Type B pancreatic cell (in vitro differentiated cells): ENCODE measurements at places on chromosomes 11 and 22.

- no peaks in the 10 kb centered on the region for H3K36me3 ChIP-seq
- H3K4me3 ChIP-seq: no peak overlapping the region
- H3K27me3 ChIP-seq: no peaks in the 10 kb centered on the region
- no peak for DNase-seq
Measured at GRCh38 chr11:59862252-59862651, 4.0 kb downstream of the TCN1 start.

- H3K36me3 ChIP-seq: no peaks in the 10 kb centered on the region
- no peak overlapping the region for H3K4me3 ChIP-seq
- H3K4me1 ChIP-seq: no peaks in the 10 kb centered on the region
Measured at GRCh38 chr11:8577791-8578581, 16.0 kb downstream of the STK33 start.

- DNase-seq: no peak
- peaks cover 31% of the 10 kb centered on the region for H3K27me3 ChIP-seq
- H3K27ac ChIP-seq: no peak overlapping the region
- H3K36me3 ChIP-seq: no peaks in the 10 kb centered on the region
- H3K4me3 ChIP-seq: no peak overlapping the region
Measured at GRCh38 chr11:32053151-32053888, 37.6 kb upstream of the RCN1 start.

- DNase-seq: no peak
- H3K27ac ChIP-seq: no peak overlapping the region
- H3K27me3 ChIP-seq: peaks cover 2% of the 10 kb centered on the region
- no peaks in the 10 kb centered on the region for H3K36me3 ChIP-seq
Measured at GRCh38 chr11:100682247-100682969, 4.7 kb upstream of the ARHGAP42 start.

DNA sequence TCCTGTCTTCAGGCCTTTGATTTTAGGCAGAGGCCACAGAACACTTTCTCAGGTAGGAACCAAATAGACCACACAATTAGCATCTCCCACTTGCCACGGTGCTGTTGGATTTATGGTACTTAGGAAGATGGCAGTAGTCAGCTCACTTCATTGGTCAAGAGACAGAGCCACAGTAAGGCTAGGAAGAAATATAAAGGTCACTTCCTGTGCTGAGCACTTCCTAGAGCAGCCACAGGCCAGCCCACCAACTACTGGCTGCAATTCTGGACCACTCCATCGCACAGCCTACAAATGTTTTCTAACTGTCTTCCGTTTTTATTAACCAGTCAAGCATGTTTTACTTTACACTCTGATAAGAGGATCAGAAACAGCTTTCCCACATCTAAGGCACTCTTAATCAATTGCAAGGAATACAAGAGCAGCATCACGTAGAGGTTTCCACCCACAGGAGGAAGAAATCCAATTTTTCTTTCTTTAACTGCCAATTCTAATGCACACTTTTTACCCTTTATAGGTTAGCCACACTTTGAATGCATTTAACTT is 54.7 kb downstream of the ABTB2 start:
- peaks cover 66% of the 10 kb centered on the region for H3K4me1 ChIP-seq
- no peak overlapping the region for H3K27ac ChIP-seq
- DNase-seq: no peak
- no peak overlapping the region for H3K4me3 ChIP-seq
- H3K27me3 ChIP-seq: no peaks in the 10 kb centered on the region
- no peaks in the 10 kb centered on the region for H3K36me3 ChIP-seq

DNA sequence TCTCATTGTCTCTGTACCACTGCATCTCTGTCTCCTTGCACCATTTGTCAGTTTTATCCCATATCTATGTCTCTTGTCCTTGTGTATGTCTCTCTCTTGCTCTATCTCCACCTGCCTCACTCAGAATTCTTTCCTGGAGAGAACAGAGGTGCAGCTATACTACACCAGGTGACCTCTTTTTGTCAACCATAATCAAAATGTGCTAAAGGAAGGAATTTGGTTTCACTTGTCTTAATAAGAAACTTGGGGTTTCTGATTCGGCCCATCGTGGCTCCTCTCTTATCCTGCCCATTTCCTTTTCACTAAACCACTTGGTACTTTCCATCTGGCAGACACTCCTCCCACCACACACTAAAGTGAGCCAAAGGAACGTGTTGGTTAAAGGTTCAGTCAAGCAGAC is 2.0 kb upstream of the C11orf42 start:
- no peak overlapping the region for H3K27ac ChIP-seq
- no peaks in the 10 kb centered on the region for H3K4me1 ChIP-seq
- DNase-seq: no peak

DNA sequence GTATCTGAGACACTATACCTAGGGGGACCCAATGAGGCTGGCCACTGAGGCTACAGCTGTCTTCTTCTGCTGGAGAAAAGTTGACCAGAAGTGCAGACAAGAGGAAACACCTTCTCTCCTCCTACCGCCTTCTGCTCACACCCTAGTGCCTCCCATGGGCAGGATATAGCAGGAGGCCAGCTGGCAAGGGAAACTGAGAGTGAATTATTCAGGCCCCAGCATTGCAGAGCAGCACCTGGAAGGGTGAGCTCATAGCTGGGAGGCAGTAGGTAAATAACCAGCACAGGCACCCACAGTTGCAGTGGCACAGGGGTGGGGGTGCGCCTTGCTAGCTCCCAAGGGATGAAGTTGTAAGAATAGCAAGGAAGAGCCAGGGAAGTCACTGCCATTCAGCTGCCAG is 267.4 kb upstream of the NCAM1 start:
- no peak for DNase-seq
- H3K36me3 ChIP-seq: no peaks in the 10 kb centered on the region
- peaks cover 24% of the 10 kb centered on the region for H3K4me1 ChIP-seq
- no peak overlapping the region for H3K27ac ChIP-seq
- no peak overlapping the region for H3K4me3 ChIP-seq
- H3K27me3 ChIP-seq: no peaks in the 10 kb centered on the region
